ENCODE measurements at places on chromosomes 3 and 15.

DNA sequence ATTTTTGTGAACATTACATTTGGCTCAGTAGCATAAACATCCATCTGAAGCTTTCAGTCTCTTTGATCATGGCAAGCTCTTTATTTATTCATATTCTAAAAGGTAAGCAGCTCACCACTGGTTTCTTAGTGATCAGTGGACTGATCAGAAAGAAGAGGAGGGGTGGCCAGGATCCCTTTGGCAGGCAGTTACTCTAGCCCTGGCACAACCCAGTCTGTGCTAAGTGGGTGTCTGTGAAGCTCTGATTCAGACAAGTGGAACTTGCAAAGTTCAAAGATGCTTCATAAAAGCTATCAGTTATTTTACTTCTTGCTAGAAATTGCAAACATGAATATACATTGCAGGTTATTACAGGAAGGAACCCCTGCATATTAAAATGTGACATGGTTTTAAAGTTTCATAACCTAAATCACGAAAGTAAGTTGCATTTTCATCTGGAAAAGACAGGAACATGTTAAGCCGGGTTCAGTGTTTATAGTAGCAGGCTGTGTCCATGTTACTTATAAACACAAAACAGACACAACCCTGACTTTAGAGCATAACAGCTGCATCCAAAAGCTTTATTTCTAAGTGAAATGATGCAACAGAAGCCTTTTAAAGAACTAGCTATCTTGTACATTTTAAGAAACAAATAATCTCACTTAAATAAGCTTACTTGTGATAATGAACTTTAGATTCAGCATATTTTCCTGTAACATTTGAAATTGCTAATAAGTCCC, 785.3 kb downstream of the MCTP2 start:
- DNase-seq: no peak

DNA sequence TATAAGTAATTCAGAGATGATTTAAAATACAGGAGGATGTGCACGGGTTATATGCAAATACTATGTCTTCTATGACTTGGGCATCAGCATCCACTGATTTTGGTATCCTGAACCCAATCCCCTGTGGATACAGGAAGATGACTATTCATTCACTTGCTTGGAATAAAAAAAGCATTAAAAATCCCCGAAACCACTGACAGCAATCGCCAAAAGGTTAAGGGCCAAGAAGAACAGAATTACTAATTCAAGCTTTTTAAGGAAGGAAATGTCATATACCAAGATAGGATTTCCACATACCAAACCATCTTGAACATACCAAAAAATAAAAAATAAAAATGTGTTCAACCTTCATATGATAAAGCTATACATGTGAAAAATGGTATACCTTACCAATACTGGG, 93.7 kb downstream of the DLG1 start:
- no peak for DNase-seq

- peak; percentile 16 for DNase-seq
Observed at GRCh38 chr3:58665405-58665804, 1.2 kb downstream of the FAM3D start.

DNA sequence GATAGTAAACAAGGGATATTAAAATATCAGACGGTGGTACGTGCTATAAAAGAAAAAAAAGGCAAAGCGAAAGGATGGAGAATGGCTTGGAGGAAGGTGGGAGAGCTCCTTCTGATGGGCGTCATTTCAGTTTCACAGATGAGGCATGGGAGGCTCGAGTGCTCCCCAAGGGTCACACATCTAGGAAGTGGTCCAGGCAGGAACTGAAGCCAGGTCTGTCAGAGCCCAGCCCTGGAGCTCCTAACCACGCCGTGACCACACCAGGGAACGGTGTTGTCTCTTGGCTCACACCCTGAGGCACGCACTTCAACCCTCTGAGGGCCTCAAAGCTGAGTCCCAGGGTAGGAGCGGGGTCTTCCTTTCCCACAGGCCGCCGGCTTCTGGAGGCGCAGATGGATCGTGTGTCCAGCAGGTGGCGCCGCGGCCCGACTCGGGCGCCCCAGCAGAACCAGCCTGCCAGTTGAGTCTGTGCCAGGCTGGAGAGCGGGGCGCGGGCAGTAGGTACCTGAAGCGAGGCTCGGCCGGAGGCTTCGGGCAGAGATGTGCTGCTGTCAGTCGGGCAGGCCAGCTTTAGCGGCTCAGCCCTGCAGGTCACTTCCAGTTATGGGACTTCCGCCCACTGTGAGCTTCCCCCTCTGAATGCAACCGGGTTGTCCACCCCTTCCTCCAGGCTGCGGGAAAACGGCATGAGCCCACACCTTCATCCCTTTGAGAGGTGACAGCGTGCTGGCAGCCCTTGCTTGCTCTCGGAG, 68.1 kb downstream of the SLC6A1 start:
- DNase-seq: peak; percentile 87

DNA sequence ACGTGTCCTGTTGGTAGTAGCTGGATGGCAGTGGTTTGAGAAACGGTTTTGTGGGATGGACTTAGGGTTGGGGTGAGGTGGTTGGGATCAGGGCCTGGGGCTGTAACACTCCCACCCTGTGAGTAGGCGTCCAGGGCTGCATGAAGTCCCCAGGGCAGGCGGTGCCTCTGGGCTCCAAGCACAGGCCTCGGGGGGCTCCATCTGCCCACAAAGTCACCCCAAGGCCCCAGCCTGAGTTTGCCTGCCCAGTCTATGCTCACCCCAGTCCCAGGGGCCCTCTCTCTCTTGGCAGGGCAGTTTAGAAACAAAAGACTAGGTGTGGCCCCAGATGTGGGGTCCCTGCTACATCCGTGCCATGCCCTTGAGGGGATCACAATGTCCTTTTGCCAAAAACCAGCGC, 86.9 kb upstream of the PRR23E start:
- DNase-seq: peak; percentile 27

- DNase-seq: no peak
Observed at GRCh38 chr3:148588291-148588690, 109.4 kb upstream of the AGTR1 start.

- DNase-seq: no peak
Observed at GRCh38 chr3:119809249-119810017, 27.5 kb downstream of the NR1I2 start.

- no peak for DNase-seq
Observed at GRCh38 chr3:50118237-50118636, 29.5 kb downstream of the RBM5 start.

GRCh38 chr15:58213587-58214338, 75.6 kb downstream of the AQP9 start:
- DNase-seq: no peak

DNA sequence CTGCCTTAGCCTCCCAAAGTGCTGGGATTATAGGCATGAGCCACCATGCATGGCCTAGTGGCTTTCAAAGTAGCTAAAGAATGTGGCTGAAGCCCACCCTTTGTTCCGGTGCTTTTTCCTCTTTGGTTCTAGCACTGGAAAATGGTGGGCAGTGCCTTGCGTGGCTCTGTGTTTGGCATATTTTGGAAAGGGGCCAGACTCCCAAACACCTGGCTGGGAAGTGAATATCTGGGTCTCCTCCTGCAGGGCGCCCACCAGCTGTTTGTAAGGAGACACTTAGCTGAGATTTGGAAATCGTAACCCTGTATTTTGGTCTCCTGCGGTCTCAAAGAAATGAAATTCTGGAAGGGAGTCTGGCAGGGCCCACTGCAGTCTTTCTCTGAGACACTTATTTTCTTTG, 336.4 kb downstream of the IL20RB start:
- no peak for DNase-seq

- peak; percentile 12 for DNase-seq
Observed at GRCh38 chr3:127147291-127147885, 45.5 kb upstream of the PRR23E start.

- DNase-seq: no peak
Observed at GRCh38 chr3:149055575-149055974, 30.8 kb downstream of the HLTF start.

DNA sequence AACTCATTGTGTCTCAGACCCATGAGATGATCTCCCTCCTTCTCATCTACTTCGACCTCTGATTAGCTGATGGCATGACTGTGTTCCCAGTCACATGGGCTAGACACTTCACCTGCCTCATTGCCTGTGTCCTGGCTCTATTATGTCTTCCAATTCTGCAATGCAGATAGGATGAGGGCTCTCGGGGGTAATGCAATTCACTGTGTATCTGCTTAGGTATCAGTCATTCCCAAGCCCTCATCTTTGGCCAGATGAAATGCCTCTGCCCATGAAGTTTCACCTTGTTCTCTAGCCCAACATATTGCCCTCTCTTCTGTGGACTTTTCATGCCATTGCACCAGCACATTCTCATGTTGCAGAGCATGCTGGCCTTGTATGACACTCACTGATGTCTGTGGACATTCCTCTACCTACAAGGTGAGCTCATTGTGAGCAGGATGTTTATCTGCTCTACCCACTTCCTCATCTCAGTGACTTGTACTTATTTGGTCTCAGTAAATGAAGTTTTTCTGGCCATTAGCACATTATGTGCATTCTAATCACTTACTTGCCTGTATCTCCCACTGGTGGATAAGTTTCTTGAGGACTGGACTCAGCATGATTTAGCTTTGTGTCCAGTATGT, 32.3 kb downstream of the MOBP start:
- no peak for DNase-seq

DNA sequence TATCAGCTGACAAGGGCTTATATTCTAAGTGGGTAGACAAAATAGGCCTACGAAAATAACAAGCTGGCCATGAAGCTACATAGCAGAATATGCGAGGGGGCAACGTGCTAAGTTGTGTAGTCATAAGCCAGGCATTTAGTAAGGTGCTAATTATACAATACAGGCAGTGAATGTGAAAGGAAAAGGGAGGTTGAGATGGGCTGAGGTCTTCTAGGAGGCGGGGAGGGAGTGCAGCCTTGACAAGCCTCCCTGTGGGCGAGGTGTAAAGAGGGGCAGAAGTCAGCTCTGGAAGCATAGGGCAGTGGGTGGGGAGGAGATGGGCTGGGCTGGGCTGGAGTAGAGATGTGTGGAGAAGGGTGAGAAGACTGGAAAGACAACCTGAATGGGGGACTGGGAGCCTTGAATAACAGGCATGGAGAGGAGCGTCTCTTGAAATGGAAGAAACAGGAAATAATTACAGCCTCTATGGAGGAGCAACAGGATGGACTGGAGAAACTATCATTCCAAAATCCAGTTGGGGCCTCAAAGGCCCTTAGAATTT, 1.2 kb downstream of the TIGIT start:
- no peak for DNase-seq

GRCh38 chr3:123048480-123049237, 18.2 kb upstream of the PDIA5 start:
- DNase-seq: peak; percentile 76

All from islet precursor cell (in vitro differentiated cells).